ENCODE measurements at places on chromosomes 4 and X.

- DNase-seq = no peak
These were observed 51.7 kb downstream of the RPGR start for GRCh38 chrX:38275615-38276014.

GRCh38 chr4:128866269-128866668, 56.8 kb downstream of the JADE1 start:
- no peak for DNase-seq

DNA sequence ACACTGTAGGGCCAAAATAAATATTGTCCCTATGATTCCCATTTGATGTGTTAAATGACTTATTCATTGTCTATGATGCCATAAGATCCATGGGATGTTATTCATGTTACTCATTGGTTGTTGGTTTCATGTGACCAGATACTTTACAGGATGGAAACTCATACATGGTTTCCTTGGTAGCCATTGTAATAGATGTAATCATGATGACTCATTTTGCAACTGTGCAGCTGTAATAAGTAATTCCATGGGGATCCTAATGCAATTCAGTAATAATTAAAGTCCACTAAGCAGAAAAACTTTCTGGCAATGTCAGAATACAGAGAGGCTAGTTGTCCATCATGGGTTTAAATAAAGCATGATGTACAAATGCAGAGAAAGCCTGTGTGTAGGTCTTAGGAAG, 389.7 kb upstream of the NR3C2 start:
- DNase-seq = no peak

- DNase-seq = peak; percentile 1
These were observed at the start of gene SLC25A43 for GRCh38 chrX:119398974-119399771. TSS of gene SLC25A43 (plus strand) at chrX:119399336. CDS start at chrX:119399404, 68 bp downstream.

DNA sequence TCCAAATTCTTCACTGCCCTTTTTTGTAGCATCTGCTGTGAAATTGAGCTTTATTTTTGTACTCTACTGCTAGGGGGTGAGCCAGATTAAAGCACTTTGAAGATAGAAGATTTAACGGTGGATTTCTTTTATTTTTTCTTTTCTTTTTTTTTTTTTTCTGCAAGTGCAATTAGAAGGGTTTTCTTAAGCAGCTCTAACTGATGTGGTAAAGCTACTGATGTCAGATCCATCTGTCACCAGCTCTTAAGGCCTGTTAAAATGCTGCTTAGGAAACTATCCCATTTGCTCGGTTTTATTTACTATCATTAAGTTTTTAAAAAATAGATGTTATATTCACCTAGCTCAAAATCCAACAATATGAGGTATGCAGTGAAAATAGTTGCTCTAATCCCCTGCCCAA, 7.1 kb downstream of the NDUFA1 start:
- no peak for DNase-seq

- no peak for DNase-seq
These were observed 39.5 kb downstream of the AMOT start for GRCh38 chrX:112800971-112801775.

GRCh38 chr4:134867027-134867426, 665.4 kb upstream of the PABPC4L start:
- DNase-seq = no peak

- DNase-seq = no peak
These were observed 226.2 kb downstream of the PALLD start for GRCh38 chr4:168723020-168723419.

Measured in stimulated activated CD4-positive, alpha-beta T cell treated with anti-CD3 and anti-CD28 coated beads, Interleukin-4, amount 100 ng/mL, for 4 hours (primary cell).